ENCODE measurements at places on chromosomes 1 and 21.

- no peak for DNase-seq
These were observed 687.7 kb upstream of the ADGRL4 start for GRCh38 chr1:79694241-79694640.

- no peak for DNase-seq
These were observed 45.7 kb downstream of the NAV1 start for GRCh38 chr1:201584471-201585092.

DNA sequence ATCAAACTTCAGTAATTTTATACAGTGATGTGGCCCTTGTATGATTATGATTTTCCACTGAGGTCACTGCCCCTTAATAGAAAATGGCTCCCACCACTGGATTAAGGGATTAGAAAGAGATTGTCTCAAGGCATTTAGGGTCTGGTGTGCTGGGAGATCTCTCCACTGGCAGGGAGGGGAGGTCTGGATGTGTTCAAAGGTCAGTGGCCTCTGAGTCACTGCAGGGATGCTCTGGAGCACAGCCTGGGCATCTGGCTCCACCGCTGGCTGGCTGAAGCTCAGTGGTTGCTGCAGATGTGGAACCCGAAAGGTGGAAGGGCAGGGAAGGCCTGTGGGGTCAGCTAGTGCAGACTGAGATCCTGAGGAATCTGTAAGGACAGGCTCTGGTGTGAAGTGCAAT lies 18.3 kb upstream of the CHI3L1 start:
- DNase-seq: no peak

- DNase-seq: no peak
These were observed 19.4 kb downstream of the SESN2 start for GRCh38 chr1:28278763-28279162.

DNA sequence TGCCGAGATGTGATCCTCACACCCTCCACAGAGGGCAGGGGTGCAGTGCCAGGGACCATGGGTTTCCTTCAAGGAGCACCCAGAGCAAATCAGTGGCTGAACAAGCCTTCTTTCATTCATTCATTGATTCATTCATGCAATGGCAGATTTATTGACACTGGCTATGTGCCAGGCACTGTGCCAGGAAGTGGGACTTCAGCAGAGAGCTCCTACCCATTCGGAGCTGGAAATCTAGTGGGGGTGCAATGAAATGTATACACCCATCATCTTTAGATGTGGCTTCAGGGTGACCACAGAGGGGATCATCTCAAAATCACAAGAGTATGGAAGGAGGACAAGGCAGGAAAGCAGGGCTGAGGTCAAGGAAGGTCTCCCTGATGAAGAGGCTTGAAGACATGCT lies 18.9 kb downstream of the SLC6A9 start:
- DNase-seq: no peak

DNA sequence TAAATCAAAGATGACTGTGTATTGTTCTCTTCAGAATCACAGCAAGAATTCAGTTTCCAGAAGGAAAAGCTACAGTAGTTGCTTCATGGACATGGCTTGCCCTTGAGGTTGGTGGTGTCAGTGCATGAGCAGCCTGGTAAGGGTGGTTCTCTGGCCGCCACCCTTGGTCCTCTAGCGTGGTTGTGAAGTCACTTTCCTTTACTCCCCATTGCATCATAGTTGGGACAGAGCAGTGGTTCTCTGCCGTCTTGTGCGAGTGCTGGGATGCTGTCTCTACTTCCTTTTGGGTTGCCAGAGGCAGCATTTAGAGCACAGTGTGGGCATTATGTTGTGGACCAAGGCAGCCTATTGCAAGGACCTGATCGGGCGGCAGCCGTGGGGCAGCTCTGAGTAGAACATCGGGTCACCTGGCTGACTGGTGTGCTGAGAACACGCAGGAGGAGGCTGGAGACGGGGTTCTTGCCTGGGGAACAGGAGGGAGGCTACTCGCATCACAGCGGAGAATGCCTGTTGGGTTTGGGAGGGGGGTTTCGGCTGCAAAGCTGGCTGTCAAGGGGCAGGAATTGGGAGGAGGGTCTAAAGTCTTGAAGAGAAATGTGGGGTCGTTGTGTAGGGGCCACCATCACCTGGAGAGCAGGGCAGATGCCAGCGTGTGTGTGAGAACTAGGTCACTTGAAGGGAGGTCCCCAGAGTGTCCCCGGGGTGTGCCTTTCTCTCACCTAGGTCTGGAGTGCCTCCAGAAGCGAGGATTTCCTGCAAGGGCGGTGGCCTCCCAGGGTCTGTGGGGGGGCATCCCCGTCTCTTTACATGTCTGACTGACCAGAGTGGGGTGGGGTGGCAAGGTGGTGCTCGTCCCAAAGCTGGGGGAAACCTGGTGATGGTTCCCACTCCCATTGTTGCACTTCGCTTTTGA lies 6.3 kb downstream of the ARF1 start:
- no peak for DNase-seq

- no peak for DNase-seq
These were observed 11.2 kb upstream of the RRP15 start for GRCh38 chr1:218273762-218274479.

DNA sequence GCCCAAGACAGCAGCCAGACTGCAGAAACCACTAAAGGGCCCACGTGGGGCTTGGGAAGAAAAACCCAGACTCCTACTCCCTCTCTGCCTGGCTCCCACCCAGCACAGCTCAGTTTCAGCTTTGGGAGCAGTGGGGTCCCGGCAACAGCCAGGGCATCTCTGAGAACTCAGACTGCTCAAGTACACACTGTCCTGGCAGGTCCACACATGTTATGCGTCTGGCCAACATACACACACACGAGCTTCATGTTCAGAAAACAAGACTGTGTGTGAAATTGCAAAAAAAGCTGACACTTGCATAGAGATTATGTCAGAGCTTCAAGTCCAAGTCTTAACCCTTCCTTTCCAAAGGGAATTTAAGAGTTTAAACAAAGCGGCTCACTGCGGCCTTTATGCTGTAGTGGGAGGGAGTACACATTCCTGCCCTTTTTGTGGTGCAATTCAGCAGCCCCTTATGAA lies 136.6 kb upstream of the CD34 start:
- no peak for DNase-seq

GRCh38 chr1:18948913-18949685 lies 7.4 kb downstream of the IFFO2 start:
- no peak for DNase-seq

DNA sequence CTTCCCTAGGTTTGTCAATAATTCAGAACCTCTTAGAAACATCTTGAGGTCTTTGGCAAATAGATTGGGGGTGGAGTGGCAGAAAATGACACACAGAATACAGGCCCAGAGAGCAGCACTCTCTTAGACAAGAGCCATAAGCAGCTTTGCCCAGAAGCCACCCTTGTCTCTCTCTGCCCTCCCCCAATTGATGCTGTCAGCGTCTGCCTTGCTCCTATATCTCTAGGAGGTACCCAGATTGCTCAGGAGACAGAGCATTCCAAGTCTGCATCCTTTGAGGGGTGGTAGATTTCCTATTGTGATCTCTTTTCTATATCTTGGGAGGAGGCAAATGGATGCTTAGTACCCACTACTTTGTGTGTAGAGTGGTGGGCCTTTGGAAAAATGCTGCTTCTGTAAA lies 1.8 kb downstream of the RGL1 start:
- DNase-seq: no peak

DNA sequence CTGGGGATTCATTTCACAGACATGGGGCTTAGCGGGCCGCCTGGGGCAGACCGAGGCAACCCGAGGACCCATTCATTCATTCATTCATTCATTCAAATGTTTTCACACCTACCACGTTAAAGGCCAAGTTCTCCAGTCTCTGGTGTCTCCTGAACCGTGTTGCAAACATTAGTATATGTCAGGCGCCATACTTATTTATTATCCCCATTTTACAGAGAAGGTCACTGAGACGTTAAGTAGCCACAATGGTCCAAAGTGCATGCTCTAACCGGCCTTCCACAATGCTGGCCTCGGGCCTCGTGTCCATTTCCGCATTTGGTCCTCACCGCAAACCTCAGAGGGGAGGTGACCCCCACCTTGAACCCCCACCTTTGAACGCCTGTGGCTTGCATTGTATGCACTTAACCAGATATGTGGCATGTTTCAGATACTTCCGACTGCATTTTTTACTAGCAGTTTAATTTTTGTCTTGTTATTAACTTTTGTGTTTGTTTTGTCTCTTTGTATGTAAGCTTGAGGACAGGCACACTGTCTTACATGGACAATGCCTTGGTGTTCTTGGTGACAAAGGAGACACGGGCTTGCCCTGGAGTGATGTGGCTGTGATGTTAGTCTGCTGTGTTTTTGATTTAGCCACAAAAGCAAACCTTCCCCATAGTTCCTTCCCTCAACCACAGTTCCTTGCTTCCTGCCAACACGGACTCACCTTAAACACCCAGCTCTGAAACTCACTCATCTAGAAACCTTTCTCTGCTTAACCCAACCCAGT lies 1.2 kb upstream of the IFFO2 start:
- no peak for DNase-seq

GRCh38 chr1:22889213-22889827 lies 83.3 kb downstream of the LACTBL1 start:
- no peak for DNase-seq

GRCh38 chr1:214331827-214332423 lies 51.0 kb downstream of the SMYD2 start:
- peak; percentile 32 for DNase-seq

GRCh38 chr1:25460020-25460419 lies 29.3 kb downstream of the MACO1 start:
- DNase-seq: no peak

GRCh38 chr1:21293537-21294265 lies 3.4 kb upstream of the ECE1 start:
- peak; percentile 60 for DNase-seq

GRCh38 chr1:194069168-194069830 lies 882.9 kb upstream of the B3GALT2 start:
- no peak for DNase-seq

Data from activated CD4-positive, alpha-beta T cell treated with anti-CD3 and anti-CD28 coated beads, Interleukin-2, amount 50 U/mL, for 4 hours (primary cell).